Esophagus squamous epithelium (tissue), 5 donors: ENCODE measurements at places on chromosomes 6 and 20.

DNA sequence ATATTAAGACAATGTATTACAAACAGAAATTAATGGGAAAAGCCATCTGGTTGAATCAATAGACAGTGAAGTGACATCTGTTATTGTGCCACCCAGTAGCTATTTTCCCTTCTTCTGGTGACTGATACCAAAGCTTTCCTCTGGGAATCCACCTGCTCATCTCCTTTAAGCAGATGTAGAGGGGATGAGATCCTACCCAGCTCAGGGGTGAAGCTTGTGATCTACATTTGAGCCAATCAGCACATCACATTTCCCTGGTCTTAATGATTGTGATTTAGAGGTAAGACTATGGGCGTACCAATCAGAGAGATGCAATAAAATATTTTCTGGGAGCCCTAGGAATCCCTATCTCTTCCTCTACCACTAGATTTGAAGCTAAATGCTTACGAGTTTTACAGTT, 782.9 kb downstream of the PTPRT start:
- DNase-seq: no peak

DNA sequence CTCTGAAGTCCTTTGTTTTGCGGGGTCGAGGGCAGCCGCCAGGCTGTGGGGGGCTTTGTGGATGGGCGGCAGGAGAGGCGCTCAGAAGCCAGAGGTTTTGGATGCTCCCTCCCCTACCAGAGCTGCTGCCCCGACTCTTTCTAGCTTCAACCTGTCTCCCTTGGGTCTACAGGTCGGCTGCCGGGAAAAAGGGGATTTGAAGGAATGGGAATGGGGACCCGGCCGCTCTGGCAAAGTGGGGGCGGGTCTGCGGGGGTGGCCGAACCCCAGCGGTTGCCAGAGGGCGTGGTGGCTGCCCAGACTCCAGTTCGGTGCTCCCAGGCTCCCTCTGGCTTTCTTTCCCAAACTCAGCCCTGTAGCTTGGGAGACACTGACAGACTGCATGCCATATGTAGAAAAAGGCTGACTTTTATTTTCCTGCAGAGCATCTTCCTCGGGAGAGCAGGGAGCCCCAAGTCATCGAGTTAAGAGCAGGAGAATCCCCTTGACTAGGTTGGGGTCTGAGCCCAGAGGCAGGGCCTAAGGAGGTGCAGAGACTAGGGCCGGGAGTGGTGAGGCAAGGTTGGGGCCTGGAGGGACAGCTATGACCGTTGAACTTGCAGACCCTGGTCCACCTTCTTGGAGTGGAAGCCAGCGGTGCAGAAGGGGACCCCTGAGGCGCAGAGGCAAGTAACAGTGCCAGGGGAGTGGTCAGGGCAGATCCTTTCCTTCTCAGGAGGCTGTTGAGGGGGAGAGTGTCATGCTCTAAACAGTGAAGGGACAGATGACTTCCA, 1.4 kb upstream of the PPP1R18 start:
- DNase-seq: no peak

DNA sequence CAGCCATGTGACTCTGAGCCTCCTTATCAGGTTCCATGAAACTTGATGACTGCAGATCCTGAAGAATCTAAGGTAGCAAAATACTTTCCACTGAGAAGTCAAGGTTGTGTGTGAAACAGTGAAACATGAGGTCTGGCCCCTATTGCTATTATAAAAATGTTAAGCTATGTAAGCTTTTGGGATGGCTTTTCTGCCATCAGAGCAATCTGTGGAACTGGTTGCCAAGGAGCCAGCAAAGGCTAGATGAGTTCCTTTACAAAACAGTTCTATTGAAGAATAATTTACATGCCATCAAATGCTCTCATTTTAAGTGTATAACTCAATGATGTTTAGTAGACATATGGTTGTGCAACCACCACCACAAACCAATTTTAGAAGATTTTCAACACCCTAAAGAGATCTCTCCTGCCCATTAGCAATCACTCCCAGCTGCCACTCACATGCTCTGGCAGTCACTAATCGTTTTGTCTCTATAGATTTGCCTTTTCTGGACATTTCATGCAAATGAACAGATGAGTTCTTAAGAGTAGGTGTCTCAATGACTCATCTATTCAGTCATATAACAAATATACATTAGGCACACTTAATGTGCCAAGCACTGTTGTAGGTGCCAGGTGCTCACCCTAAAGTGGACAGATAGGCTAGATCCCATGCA, 19.9 kb upstream of the MEP1A start:
- no peak for DNase-seq

DNA sequence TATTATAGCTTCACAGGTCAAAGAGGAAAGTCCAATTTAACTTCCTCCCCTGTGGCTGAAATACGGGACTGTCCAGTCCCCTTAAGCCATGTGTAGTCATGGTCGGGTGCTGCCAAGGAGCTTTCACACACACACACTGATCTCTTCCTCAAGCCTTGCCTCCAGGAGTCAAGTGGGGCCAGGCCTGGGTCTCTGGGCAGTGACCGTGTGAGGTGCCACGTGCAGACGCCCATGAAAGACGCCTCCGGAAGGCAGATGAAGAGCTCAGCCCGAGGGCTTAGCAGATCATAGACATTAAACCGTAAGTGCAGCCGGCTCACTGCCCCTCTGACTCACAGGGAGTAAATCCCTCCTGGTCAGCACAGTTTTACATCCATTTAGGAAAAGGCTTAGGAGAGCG, 4.2 kb downstream of the GABRR2 start:
- DNase-seq: no peak

GRCh38 chr6:166757232-166758135, 130.4 kb upstream of the RPS6KA2 start:
- DNase-seq: no peak

GRCh38 chr20:47183367-47183766, 173.1 kb downstream of the ZMYND8 start:
- DNase-seq: no peak

- no peak for DNase-seq
Measured at GRCh38 chr6:16204653-16205376, 33.6 kb upstream of the GMPR start.

DNA sequence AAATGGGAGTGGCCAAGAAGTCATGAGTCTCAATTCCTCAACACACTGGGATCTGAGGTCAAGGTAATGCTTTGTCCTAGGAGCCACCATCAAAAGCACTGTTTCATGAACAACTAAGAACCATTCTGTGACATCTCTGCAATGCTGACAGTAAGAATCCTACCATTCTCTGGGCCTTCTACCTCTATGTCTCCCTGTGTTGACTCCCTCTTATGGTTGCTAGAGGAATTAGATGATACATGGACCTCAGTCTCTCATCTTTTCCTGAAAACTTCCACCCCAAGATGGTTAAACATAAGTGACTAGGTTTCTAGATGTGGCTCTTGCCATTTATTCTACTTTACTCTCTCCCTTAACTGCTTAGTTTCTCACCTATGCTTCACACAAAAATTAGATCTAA, 9.1 kb downstream of the MTRF1L start:
- DNase-seq: no peak
